ENCODE measurements at places on chromosomes 11 and 22.
A peak's percentile ranks its signal among the peaks of the same experiment; 100 is the strongest.

DNA sequence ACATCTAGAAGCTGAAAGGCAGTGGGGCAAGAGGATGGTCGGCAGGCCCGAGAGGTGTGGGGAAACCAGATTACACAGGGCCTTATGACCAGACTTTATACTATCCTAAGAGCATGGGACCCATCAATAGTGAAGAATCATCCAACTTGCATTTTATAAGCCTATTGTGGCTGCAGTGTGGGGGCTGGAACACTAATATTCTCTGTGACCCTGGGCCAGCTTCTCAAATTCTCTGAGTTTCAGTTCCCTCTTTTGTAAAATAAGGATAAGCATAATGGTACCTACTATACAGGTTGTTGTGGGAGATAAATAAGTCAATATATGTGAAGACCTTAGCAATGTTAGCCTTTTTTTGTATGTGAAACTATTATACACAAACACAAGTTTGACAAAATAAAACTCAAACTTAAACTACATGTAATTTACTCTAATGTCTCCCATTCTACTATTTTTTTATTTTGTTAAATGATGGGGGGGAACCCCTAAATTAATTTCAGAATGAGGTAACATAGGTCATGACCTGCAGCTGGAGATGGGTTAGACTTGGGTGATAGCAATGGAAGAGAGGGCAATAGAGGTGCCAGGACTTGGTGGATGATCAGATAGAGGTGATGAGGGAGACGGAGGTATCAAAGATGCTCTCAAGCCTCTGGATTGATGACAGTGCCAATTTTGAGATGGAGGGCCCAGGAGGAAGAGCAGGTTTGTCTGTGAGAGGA, 30.1 kb downstream of the SMCO4 start:
- DNase-seq, result no peak

DNA sequence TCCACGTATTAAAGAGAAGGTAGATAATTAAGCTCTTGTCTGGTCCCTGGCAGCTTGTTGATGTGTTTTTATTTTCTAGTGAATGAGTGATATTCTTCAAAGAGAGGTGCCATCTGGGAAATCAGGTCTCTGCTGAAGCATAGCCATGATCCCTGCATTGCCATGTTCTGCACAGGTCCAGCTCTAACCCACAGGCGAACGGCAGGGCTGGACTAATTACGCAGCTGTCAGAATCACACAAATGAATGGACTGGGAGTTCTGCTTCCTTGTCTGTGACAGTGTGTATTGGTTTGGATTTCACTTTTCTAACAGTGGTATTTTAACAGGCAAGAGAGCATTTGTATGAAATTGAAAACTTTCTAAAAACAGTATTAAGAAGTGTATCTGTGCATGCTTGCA, 235.6 kb downstream of the FAT3 start:
- DNase-seq, result no peak

GRCh38 chr11:125923012-125923579, 18.8 kb downstream of the DDX25 start:
- DNase-seq, result peak; percentile 60

DNA sequence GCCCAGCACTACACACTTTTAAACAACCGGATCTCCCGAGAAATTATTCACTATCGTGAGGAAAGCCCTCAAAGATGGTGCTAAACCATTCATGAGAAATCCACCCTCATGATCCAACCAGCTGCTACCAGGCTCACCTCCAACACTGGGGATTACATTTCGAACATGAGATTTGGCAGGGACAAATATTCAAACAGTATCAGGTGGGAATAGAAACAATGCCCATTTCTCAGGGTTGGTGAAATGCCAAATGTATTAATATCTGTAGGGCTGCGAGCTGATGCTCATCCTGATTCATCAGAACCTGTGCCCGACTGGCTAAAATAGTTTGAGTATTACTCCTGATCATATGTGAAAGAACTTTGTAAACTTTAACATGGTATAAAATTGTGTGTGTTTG, 15.8 kb upstream of the PTPRJ start:
- DNase-seq, result no peak

- no peak for DNase-seq
These were observed 48.4 kb upstream of the KCNQ1OT1 start for GRCh38 chr11:2748061-2748813.

GRCh38 chr11:107705027-107705426, 6.8 kb downstream of the SLN start:
- peak; percentile 33 for DNase-seq

DNA sequence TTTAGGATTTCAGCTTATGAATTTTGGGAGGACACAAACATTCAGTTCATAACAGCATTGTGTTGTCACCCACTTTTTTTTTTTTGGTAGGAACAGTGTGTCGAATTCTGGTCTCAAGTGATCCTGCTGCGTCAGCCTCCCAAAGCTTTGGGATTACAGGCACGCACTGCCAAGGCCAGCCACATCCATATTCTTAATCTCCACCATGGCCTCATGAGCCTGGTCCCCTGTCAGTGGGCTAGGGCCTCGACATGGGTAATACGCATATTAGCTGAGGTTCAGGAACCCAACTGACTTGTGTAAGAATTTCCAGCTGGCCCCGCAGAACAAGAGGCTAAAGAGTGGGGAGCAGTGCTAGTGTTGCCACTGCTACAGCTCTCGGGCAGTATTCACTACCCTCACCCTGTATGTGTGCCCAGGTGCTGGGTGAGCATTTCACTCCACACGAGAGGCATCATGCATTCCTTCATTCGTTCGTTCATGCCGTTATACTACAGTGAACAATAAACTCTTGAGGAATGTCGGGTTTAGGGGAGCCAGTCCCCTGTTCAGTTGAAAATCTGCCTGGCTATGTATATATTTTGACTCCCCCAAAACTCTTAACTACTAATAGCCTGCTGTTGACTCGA, 5.2 kb upstream of the VPREB1 start:
- no peak for DNase-seq

DNA sequence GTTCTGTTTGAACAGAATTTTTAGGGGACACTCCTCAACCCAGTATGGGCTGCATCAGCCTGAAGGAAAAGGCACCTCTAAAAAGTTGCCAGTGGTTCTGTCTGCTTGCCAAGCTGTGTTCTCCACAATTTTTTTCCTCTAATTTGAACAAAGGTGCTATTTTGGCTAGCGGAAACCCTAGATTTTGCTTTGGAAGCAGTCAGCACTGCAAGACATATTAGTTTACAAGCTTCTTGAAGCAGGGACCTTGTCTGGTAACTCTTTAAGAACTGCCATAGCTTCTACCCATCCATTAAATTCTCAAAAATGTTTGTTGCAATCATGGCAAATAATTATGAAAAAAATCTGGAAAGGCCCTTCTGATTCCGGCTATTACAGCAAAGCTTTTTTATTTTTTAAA, 75.6 kb upstream of the HEPHL1 start:
- DNase-seq, result no peak

DNA sequence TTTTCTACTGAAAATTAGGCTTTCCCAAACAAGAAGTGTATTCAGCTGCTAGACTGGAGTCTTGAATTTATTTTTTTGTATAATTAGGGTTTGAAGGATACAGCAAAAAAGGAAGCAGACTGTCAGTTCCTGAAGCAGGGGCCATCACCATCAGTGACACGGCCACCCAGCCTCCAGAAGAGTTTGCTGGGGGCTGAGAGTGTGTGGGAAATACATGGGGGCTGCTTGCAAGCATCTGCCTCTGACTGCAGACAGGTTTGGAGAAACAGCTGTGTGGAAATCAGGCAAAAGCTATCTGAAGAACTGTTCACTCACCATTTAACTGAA, 23.0 kb downstream of the FZD4 start:
- DNase-seq, result no peak

GRCh38 chr11:29676993-29677392, 339.8 kb downstream of the KCNA4 start:
- DNase-seq, result no peak
